Esophagus squamous epithelium (tissue), 5 donors: ENCODE measurements at places on chromosomes 3 and 15.

- DNase-seq, result no peak
These were observed 492.2 kb upstream of the ROBO2 start for GRCh38 chr3:76547674-76548073.

GRCh38 chr3:113897373-113897777 lies 50.4 kb upstream of the ZDHHC23 start:
- DNase-seq, result no peak

- DNase-seq, result no peak
These were observed 222.2 kb downstream of the EPHB1 start for GRCh38 chr3:135017003-135017893.

- no peak for DNase-seq
These were observed 144.2 kb downstream of the TBL1XR1 start for GRCh38 chr3:177053107-177053506.

DNA sequence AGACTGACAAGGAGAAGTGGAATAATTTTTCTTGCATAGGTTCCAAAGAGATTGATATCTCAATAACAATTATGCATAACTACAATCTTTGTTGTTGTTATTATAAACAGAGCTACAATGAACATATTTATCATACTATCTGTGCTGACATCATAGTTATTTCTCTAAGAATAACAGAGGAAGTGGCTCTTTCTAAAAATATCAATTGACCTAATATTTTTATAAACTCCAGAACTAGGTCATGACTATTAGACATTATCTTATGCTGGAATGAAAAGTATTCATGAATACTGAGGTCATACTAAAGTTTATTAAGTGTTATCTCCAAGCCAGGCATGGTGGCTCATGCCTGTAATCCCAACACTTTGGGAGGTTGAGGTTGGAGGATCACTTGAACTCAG lies 114.1 kb downstream of the DCLK3 start:
- DNase-seq, result no peak

DNA sequence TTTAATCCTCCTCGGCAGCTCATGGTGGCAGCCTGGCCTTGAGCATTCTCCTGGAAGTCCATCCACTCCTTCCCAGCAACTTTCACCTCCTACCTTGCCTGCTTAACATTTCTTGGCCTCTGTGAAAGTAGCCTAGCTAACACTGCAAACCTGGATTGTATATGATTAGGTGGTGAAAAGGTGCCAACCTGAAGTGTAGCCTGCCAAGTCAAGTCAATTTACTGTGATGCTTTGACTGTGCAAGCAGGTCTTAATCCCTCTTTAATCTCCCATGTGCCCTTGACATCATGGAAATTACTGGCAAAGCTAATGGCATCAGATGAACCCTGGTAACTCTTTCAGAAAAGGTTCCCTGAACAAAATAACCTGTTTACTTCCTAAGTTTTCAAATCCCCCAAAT lies 169.7 kb upstream of the NR2F2 start:
- DNase-seq, result no peak

DNA sequence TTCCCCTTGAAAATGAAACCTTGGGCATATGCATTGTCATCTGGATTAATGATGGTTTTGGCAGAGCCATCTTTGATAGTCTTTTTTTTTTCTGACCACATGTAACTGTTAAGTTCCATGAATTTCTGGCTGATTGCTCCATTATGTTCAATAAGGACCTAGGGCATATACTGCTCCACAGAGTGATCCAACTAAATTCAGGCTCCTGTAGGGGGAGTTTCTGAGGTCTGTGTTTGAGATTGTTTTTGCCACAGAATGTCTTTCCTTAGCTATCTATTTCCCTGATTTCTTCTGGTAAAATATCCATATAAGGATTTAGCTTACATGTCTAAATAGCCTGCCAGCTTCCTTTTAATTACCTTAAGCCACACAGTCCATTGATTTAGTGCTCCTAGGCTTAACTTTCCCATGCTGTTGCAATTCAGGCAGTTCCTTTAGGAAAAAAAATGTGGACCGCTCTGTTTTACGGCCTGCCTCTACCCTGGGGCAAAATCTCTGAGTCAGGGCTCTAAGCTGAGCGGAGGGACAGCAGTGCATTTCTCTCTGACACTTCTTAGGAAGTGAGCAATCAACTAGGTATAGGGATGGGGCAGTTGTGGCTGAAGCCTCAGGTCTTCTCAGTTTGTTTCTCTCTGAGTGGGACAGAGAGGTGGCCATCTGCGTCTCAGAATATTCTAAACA lies 796.2 kb downstream of the NR2F2 start:
- no peak for DNase-seq
